Erythroblast (primary cell): ENCODE measurements at places on chromosomes 5 and 9.
A peak's percentile ranks its signal among the peaks of the same experiment; 100 is the strongest.

GRCh38 chr9:70081120-70081495 is 37.5 kb downstream of the MAMDC2 start:
- DNase-seq, result no peak

GRCh38 chr5:179823937-179824744 is 3.4 kb downstream of the SQSTM1 start:
- no peak for DNase-seq

- DNase-seq, result no peak
Observed at GRCh38 chr5:6264394-6264793, 114.0 kb downstream of the MED10 start.

GRCh38 chr5:980966-981365 is 27.6 kb upstream of the NKD2 start:
- no peak for DNase-seq

DNA sequence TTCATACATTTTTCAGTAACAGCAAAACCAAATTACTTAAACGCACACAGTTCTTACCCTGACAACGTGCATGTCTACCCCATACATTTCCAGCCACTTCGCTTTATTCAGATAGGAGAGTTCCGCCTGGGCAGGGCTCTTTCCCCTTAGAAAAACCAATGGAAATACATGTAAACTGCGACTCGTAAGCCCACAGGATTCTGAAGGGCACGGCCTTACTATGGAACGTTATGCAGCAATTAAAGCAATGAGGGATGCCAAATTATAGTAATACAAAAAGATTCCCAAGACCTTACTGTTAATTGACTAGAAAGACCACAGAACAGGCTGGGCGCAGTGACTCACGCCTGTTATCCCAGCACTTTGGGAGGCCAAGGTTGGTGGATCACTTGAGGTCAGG is 64.5 kb downstream of the EPB41L4B start:
- DNase-seq, result no peak

- no peak for DNase-seq
Observed at GRCh38 chr5:66340786-66341185, 196.7 kb downstream of the SREK1 start.

DNA sequence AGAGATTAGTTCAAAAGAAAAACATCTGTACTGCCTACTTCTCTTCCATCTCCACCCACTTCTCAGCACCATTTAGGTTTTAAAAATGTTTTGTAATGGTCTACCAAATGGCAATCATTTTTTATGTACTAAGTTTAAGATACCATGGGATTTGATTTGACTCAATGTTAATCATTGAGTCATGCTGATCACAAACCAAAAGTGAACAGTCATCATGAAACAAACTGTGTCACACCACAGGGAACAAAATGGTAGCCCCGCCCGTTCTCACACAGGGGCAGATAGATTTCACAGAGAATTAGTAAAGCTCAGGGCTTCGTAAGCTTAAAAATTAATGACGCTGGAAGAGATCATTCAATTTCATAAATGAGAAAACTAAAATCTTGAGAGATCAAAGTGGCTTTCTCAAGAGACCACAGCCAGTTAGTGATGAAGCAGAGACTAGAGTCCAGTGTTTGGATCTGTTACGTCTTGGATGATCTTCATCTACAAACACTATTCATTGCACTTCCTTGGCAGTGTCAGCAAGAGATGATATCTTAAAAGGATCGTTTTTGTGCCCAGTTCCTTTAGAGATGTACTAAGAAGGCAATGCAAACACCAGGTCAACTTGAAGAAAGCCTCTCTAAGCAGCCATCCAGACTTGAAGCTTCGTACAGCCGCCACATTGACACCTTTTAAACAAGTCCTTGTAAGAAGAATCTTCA is 33.9 kb upstream of the TRIO start:
- no peak for DNase-seq

- DNase-seq, result no peak
Observed at GRCh38 chr5:139896718-139897117, 101.1 kb downstream of the PSD2 start.

DNA sequence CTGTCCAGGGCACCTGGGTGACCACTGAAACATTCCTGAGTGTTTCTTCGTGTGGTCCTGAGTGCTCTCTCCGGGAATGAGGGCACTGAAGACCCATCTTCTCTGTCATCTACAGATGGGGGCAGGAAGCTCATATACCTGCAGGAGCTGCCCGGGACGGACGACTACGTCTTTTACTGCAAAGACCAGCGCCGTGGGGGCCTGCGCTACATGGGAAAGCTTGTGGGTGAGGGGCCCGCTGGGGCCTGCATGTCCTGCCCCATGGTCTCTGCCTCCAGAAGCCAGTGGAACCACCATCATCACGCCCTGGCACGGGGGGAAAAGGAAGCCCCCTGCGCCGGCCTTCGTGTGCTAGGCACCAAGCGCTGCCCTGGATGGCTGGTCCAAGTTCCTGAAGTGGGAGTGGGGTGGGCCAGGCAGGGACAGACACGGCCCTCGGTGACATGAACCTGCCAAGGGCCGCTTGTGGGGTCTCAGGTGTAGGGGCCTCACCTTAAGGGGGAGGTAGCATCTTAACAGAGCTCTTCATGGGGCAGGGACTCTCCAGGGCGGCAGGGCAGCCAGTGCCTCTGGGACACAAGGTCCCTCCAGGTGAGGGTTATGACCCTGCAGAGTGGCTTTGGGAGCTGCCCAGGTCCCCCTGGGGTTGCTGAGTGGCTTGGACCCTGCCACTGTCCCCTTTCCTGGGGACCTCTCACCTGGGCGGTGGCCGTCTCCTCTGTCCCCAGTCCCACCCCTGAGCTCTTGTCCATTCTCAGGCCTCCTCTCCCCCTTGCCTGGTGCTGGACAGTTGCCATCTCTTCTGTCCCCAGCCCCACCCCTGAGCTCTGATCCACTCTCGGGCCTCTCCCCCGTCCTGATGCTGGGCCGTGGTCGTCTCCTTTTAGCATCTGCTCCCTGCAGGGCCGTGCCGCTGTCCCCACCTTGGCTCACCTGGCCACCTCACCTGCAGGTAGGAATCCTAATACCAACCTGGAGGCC is 2.1 kb downstream of the OBP2A start:
- no peak for DNase-seq

DNA sequence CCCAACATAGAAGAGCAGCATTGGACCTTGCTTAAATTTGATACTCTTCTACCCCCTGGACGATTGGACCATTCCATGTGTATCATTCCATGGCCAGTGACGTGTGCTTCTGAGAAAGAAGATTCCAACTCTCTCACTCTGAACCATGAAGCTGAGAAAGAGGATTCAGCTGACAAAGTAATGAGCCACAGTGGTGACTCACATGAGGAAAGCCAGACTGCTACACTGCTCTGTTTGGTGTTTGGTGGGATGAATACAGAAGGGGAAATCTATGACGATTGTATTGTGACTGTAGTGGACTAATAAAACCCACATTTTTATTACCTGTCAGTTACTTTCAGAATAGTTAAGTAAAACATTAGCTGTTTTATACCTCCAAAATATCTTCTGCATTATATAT is 7.5 kb downstream of the HSPA5 start:
- no peak for DNase-seq

DNA sequence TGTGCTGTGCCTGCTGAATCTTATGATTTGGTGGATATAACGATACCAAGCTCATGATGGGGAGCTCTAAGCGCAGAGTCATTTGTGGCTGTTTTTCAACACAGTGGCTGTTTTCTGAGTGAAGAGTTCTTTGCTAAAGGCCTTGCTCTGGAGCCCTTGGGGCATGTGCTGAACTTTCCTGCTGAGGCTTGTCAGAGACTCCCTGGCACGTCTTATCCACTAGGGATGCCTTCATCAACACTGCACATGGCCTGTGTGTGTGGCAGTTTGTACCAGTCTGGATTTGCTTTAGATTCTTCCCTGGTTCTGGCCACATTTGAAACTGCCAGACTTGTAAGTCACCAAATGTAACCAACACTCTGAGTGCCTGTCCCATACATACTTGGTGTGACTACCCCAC is 188.2 kb downstream of the DMRT2 start:
- DNase-seq, result no peak

DNA sequence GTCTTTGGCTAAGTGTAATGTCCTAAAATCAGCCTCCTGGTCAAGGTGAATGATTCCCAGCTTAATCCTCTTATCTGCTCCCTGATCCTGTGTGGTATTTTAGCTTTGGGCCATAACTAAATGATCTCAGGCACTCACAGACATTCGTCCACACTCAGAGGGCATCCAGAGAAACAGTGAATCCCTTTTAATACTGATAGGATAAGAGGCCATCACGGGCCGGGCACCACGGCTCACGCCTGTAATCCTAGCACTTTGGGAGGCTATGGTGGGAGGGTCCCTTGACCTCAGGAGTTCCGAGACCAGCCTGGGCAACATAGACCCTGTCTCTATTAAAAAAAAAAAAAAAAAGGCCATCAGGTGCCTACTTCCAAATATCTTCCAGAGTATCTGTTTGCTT is 6.3 kb downstream of the PDCL start:
- DNase-seq, result no peak

- no peak for DNase-seq
Observed at GRCh38 chr5:137960141-137960540, 70.9 kb downstream of the PKD2L2 start.

DNA sequence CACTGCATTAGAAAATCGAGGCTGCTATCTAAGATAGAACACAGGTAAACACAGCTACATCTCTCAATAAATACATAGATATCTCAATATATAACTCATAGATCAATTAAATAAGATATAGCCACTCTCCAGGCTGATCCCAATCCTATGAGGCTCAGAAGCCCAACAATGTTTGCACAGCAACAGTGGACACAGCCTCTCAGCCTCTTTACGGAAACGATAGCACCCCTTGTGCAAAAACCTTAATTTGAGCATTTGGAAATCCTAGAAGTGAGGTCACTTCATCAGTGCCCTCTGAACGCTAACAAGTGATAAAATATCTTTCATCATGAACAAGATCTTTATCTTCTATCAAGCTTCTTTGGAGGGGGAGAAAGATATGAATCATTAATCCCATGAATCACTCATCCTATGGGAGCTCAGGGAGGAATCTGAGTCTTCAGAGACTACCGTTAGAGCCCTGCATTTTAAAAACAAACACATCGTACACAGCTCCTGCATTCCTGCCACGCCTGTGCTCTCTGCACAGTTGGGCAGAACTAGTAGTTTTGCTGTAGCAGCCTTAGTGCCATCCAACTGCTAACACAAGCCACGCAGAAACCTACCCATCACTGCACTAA is 71.4 kb downstream of the MED27 start:
- DNase-seq, result no peak

- no peak for DNase-seq
Observed at GRCh38 chr5:176612855-176613254, 2.9 kb upstream of the GPRIN1 start.

GRCh38 chr9:93054758-93055704 is 3.5 kb upstream of the SUSD3 start:
- DNase-seq, result no peak

GRCh38 chr9:69122549-69123141 is 51.4 kb upstream of the TJP2 start:
- peak; percentile 45 for DNase-seq

DNA sequence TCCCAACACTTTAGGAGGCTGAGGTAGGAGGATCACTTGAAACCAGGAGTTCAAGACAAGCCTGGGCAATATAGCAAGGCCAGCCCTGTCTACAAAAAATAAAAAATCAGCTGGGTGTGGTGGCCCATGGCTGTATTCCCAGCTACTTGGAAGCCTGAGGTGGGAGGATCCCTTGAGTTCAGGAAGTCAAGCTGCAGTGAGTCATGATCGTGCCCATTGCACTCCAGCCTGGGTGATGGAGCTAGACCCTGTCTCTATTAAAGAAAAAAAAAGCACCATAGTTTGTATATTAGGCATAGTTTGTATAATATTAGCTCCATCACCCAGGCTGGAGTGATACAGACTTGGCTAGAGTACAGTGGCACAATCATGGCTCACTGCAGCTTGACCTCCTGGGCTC is 9.6 kb upstream of the NME5 start:
- peak; percentile 27 for DNase-seq

DNA sequence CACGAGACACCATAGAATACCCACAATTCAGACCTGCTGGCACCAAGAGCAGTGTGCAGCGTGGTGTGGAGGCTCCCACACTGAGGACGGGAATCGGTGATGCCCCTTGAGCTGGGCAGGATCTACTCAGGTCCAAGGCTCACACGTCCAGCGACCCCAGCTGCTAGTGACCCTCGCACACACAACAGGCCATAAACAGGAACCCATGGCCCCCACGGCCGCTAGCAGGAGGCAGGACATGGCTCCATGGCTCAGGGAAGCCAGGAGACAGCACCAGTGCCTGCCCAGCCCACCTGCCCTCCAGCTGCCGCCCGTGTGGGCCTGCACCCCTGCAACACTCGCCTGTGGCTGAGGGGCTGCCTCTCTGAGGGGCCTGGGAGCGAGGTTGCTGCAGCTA is 43.4 kb upstream of the SLC9A3 start:
- no peak for DNase-seq

GRCh38 chr9:37617832-37618231 is 25.4 kb upstream of the TOMM5 start:
- no peak for DNase-seq

DNA sequence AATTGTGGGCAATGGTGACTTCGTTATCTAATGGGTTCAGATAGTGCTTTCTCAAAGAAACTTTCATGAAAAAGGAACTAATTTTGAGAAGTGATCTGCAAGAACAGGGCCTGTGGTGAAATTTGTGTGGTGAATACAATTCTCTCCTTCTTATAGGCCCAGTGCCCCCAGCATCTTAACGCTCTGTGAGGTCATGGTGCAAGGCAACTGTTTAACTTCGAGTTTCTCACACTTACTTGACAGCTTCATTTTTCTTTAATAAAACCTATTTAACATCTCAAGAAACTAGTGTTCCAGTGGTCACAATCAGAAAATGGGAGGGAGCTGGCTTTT is 69.2 kb downstream of the FAM114A2 start:
- DNase-seq, result no peak

DNA sequence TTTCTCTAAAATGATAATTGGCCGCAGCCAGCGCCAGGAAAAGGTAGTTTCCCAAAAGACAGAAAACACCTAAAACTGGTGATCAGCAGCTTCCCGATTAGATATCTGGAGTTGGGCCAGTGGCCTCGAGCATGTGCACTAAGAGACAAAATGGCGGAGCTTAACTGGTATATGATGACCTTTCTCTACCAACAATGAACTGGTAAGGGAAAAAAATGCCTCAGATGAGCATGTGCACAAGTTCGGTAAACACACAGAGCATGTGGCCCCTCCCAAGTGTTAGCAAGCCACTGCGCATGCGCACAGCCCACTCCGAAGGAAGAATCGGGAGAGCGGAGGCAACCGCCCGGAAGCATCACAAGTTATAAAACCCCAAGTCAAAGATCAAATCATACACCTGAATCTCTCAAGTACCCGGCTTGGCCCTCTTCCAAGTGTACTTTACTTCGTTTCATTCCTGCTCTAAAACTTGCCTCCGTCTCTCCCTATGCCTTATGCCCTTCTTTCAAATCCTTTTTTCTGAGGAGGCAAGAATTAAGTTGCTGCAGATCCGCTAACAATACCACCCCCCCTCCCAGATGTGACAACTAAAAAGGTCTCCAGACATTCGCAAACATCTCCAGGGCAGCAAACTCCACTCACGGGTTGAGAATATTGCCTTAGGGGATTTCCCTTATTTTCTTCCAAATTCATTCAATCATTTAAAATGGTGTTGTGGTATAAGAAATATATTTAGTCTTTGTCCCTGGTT is 15.0 kb upstream of the PTBP3 start:
- peak; percentile 53 for DNase-seq

GRCh38 chr9:34428325-34428958 is 29.9 kb downstream of the FAM219A start:
- DNase-seq, result no peak

GRCh38 chr9:111902391-111903139 is 6.0 kb downstream of the UGCG start:
- DNase-seq, result peak; percentile 35

- no peak for DNase-seq
Observed at GRCh38 chr9:83639266-83639665, 16.3 kb downstream of the IDNK start.
